Left kidney (tissue), 8 donors: ENCODE measurements at places on chromosomes 16 and 17.

- DNase-seq: peak; percentile 80
These were observed 94.9 kb downstream of the ANKRD11 start for GRCh38 chr16:89395150-89396142.

DNA sequence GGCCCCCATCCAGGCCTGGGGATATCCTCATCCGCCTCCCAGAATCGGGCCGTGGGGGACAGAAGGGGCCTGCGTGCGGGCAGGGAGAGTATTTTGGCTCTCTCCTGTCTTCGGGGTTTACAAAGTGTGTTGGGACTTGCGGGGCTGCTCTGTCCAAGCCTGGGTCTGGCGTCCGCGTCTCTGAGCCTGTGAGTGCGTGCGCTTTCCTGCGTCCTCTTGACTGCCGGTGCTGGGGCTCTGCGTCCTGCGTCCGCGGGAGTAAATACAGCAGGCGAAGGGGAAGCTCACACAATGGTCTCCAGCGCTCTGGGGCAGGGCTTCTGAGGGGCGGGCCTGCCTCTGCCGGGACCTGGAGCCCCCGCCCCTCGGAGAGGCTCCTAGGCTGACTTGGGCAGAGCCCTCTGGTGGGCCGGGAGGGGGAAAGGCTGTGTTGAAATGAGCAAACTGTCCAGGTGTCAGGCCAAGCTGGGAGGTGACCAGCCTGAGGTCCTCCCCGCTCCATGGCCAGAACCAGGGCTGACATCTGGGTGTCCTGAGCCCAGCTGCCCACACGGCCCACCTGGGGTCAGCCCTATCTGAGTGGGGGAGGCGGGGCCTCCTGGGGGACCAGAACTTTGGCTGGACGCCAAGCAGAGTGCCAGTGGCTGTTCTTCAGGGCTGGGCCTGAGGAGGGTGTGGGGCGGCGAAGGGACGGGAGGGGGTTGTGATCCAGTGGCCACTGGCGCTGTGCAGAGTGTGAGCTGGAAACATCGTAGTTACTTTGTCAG lies 233.6 kb downstream of the SEC14L1 start:
- peak; percentile 83 for DNase-seq

DNA sequence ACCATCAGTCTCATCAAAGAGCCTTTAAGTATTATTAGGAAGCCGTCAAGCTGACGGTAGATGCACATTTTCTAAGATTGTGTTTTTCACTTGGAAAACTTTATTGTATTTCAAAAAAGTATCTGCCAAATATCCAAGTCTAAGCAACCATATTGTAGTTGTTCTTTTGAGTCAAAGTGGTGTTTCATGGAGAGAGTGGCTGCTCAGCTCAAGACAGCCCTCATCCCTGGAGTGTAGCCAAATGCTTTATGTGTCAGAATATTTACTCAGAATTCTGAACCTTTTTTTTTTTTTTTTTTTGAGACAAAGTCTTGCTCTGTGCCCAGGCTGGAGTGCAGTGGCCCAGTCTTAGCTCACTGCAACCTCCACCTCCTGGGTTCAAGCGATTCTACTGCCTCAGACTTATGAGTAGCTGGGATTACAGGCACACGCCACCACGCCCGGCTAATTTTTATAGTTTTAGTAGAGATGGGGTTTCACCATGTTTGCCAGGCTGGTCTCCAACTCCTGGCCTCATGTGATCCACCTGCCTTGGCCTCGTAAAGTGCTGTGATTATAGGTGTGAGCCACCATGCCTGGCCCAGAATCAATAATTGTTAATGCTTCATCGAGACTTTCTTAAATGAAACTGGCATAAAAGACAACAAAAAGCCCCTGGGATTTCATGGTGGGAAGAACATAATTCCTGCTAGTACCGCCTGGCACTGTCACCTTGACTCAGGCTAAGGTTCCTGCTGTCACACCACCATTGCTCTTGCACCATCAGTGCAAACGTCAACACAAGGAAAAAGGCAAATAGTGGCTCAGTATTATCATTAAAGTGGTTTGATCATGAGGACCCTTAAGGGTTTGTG lies 45.5 kb downstream of the PRKCA start:
- DNase-seq: no peak

DNA sequence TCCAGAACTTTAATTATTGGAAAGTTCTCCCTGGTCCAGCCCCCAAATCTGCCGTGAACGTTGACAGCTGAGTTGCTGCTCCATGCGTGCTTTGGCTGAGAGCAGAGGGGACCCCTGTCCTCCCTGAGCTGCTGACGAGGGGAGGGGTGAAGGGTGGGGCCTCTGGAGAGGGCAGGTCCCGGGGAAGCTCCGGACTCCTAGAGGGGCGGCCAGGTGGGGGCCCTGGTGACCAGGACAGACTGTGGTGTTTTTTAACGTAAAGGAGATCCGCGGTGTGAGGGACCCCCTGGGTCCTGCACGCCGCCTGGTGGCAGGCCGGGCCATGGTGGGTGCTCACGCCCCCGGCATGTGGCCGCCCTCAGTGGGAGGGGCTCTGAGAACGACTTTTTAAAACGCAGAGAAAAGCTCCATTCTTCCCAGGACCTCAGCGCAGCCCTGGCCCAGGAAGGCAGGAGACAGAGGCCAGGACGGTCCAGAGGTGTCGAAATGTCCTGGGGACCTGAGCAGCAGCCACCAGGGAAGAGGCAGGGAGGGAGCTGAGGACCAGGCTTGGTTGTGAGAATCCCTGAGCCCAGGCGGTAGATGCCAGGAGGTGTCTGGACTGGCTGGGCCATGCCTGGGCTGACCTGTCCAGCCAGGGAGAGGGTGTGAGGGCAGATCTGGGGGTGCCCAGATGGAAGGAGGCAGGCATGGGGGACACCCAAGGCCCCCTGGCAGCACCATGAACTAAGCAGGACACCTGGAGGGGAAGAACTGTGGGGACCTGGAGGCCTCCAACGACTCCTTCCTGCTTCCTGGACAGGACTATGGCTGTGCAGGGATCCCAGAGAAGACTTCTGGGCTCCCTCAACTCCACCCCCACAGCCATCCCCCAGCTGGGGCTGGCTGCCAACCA lies at the start of gene MC1R:
Gene MC1R (plus strand): TSS at position 410 of the 895 bp plus-strand sequence. CDS start 397 bp downstream, at position 807.
- DNase-seq: no peak

GRCh38 chr16:86343027-86343795 lies 167.1 kb upstream of the FOXF1 start:
- no peak for DNase-seq

- no peak for DNase-seq
These were observed 28.9 kb upstream of the CLEC18A start for GRCh38 chr16:69922200-69922599.

- DNase-seq: no peak
These were observed 27.2 kb upstream of the MEAK7 start for GRCh38 chr16:84531671-84532111.

DNA sequence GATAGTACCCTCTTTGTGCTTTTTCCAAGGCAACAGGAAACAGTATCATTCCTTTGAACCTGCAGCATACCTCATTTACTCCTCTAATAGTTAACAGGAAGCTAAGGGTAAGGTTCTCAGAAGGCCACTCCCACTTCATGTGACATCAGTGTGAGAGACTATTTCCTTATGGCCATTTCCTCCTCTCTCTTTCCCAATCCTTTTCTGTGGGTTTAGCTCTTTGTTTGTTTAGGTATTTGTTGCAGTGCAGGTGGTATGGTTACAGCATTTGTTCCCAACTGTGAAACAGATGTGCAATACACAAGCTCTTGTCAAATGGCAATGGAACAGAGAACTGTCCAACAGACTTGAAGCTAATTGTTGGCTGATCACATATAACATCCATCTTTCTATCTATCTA lies 14.7 kb downstream of the TMC5 start:
- DNase-seq: peak; percentile 15

DNA sequence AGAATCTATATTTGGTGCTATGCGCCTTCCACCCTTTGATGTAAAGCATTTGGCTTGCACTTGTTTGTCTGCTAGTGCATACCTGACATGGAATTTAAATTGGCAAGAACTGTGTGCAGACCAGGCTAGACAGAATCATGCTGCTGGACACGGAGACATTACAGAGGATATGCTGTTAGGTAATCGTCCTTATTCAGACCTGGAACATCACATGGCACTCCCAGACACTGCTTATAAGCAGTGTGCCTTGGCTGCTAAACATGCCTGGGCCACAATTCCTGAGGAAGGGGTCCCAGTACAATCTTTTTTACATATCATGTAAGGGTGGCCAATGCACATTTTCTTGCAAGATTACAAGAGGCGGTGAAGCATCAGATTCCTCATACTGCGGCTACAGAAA lies 6.4 kb downstream of the CD300LD start:
- DNase-seq: no peak

DNA sequence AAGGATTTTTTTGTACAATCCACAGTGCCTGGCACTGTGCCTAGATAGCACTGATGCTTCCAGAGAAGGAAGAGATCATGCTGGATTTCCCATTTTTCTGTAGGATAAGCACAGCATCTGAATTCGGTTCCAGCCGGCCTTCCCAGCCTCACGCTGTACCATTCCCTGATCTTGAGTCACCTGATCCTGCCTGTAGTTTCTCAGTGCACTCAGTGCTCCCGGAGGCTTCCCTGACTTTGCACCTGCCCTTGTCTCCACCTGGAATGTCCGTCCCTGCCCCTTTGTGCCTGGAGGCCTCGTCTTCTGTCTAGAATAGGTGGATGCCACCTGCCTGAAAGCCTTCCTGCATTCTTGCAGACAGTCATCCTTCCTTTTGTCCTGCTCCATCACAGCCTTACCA lies 179.9 kb downstream of the CCDC182 start:
- no peak for DNase-seq

DNA sequence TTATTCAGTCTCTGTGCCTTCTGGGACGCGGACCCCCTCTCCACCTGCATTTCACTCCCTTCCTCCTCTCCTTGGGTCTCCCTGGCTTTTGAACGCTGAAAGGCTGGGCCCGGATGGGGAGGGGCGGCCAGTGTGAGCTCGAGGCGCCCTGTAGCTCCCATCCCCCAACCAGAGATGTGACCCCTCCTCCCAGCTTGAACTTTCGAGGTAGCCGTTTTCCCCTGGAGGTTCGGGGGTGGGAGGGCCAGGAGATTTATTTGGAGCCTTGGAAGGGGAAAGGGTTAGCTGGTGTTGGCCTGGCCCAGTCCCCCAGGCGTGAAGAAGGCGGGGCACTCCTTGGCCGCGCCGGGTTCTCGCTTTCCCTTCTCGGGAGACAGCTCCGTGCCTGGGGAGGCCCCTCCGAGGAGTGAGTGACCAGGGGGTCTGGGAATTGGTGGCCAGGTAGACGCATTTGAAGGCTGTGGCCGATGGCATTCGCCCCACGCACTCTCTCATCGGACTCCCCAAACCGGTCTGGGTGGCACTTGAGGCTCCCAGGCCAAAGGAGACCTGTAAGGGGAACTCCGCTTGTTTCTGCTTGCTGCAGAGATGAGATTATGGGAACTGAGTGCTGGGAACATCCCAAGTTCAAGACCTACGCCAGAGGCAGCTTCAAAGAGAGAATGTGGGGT lies 942 bp downstream of the LDAF1 start:
- no peak for DNase-seq

DNA sequence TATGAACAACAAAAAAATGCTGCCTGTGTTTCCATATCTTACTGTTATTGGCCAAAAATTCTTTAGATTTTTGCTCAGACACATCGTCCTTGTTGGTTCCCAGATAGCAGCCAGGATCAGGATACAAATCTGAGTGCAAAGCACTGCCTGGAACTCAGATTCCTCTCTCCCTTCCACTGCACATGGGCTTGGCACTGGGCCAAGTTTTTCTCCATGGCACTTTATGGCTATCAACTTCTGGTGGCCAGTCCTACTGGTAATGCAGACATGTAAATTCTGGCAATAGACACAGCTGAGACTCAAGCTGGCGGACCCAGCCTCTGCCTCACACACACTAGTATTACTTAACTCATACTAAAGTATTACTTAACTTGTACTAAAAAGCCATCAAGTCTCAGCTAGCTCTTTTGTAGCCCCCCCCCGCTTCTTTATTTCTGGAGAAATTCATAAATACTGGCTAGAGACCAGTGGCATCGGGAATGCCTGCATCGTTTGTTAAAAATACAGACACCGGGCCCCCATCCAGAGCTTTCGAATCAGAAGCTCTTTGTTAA lies 181.2 kb upstream of the COX10 start:
- no peak for DNase-seq

DNA sequence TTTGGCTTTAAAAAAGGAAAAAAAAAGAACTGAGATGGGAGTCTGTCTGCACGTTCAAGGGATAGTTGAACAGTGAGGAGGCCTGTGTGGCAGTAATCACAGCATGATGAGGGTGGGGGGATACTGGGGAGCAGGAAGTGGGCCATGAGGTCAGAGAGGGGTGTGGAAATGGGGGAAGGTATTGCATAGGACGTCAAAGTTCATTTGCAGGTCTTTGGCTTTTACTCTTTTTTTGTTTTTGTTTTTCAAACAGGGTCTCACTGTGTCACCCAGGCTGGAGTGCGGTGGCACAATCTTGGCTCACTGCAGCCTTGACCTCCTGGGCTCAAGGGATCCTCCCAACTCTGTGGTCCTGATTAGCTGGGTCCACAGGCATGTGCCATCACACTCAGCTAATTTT lies 19.0 kb downstream of the WWP2 start:
- no peak for DNase-seq

DNA sequence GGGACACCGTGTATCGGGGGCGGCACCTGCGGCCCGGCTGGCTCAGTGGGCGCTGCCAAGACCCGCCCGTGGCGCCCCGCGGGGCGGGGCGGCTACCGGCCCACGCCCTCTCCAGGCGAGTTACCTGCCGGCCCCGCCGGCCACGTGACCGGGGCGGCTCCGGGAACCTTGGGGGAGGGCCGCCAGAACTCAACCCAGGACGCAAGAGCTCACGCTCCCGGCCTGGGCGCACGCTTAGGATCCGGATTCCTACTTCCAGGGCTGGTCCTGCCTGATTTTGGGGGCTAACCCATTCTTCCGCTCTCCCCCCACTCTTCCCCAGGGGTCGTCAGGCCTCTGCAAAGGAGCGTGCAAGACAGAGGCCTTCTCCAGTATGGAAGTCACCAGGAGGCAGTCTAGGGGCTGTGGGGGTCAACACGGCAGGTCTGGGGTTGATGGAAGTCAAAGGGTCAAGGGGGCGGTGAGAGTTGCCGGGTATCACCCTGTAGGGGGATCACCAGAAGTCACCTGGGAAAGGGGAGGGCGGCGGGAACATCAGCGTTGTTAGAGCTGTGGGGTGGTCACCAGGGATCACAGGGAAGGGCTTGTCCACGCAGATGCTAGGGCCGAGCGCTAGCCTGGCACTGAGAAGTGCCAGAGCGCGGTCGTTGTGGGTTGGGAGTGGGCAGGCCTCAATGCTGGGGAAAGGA lies 354 bp upstream of the ESRP2 start:
- DNase-seq: peak; percentile 38

GRCh38 chr17:67546578-67547527 lies 169.8 kb downstream of the PITPNC1 start:
- no peak for DNase-seq

DNA sequence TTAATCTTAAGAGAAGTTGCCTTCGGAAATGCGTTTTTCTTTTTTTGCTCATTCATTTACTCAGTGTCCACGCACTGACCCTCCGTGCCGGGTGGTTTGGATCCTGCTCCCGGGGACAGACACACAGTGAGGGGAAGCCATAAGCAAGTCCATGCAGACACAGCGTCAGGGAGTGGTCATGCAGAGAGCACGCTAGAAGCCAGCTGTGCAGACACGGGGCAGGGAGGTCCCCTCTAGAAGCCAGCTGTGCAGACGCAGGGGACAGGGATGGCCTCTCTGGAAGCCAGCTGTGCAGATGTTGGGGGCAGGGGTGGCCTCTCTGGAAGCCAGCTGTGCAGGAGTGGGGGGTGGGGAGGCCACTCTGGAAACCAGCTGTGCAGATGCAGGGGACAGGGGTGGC lies 4.8 kb downstream of the GAA start:
- DNase-seq: no peak

GRCh38 chr16:6932871-6933385 lies 399.7 kb upstream of the RBFOX1 start:
- DNase-seq: no peak

GRCh38 chr16:84032458-84033178 lies 10.0 kb downstream of the SLC38A8 start:
- no peak for DNase-seq
